Activated CD4-positive, alpha-beta T cell treated with anti-CD3 and anti-CD28 coated beads, Interleukin-2, amount 10 ng/mL, durations not matched to agents 7 days and 5 days (primary cell): ENCODE measurements at places on chromosomes 2 and 18. TPM values are rescaled to one million over a fixed set of nuclear protein-coding genes. Genes with fewer than 3 reads are reported as not detected.

GRCh38 chr18:48727681-48728080 is 188.8 kb downstream of the CTIF start:
- H3K27ac ChIP-seq, result no peak overlapping the region
- no peaks in the 10 kb centered on the region for H3K36me3 ChIP-seq
- no peaks in the 10 kb centered on the region for H3K27me3 ChIP-seq
- no peak overlapping the region for H3K4me3 ChIP-seq
- DNase-seq, result no peak

DNA sequence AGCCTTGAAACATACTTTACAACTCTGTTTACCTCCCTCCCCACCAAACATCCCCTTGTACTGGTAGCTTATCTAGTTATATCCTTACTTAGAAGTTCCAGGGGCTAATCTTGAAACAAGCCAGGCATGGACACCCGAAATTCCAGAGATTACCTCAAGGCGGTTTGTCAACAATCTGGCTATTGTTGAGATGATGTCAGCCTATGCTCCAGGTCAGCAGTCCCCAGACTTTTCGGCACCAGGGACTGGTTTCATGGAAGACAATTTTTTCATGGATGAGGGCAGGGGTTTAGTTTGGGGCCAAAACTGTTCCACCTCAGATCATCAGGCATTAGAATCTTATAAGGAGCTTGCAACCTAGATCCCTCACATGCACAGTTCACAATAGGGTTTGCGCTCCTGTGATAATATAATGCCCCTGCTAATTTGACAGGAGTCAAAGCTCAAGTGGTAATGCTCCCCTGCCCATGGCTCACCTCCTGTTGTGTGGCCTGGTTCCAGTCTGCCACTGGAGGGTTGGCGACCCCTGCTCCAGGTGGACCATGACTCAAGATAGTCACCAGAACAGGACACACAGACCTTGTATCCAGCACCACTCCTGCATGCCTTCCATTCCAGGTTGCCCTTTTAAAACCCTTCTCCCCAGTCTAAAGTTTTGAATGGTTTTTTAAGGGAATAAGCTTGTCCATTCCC is 171.2 kb downstream of the SPAG16 start:
- no peak overlapping the region for H3K27ac ChIP-seq
- H3K4me1 ChIP-seq, result no peaks in the 10 kb centered on the region
- no peaks in the 10 kb centered on the region for H3K36me3 ChIP-seq
- H3K27me3 ChIP-seq, result peaks cover 3% of the 10 kb centered on the region
- no peak for DNase-seq

GRCh38 chr2:120404941-120405758 is 59.2 kb downstream of the INHBB start:
- H3K4me3 ChIP-seq, result no peak overlapping the region
- H3K36me3 ChIP-seq, result no peaks in the 10 kb centered on the region
- H3K27ac ChIP-seq, result no peak overlapping the region
- DNase-seq, result no peak

DNA sequence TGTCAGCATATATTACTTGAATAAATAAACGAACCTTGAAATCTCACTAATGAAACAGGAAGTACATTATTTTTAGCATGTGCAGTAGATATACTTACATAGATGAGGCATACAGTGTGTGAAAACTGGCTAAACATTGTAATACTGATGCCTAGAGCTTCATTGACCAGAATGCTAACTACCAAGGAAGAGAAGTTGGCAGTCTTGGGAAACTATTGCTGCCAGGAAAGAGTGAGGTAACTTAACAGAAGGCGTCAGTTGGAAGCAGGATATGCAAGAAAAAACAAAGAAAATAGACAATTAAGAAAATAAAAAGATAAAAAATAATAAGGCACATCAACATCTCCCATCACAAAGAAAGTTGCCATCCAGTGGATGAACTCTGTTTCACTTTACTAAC is 963.0 kb downstream of the TDRD15 start:
- no peaks in the 10 kb centered on the region for H3K36me3 ChIP-seq
- no peaks in the 10 kb centered on the region for H3K27me3 ChIP-seq
- H3K27ac ChIP-seq, result no peak overlapping the region
- no peaks in the 10 kb centered on the region for H3K4me1 ChIP-seq
- no peak overlapping the region for H3K4me3 ChIP-seq

DNA sequence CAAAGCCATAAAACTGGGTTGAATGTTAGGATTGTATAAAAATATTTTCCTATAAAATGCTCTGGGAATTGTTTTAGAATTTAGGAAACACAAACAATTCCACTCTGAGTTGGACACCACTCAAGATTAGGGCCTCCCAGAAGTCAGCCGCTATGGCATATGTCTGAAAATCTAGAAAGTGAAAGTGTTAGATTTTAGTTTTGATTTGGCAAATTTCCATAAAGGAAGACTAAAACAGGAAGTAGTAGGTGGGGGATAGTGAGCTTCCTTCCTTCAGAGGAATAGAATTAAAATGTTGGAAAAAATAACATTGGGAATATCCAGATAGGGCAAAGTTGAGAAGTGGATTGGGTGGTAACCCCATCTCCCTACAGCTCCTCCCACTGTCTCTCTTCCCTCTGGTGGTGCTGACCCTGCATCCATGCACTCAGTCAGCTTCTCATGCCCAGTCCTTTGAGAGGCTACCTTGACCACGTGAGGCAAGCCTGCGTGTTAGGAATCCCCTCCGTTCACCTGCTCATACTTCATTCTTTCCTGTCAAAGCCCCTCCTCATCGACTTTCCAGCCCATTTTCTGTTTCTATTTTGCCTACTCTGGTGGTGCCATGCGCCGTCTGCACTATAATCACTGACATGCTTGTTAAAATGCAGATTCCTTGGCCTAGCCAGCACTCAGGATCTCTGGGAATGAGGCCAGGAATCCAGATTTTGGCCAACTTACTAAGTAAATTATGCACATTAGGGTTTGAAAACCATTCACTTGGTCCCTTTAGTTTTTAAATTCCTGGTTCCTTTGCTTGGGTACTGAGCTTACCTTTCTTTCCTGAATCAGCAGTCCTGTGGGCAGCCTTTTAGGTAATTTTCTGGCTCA is 83.5 kb downstream of the POLE4 start:
- H3K27ac ChIP-seq, result no peak overlapping the region
- no peaks in the 10 kb centered on the region for H3K36me3 ChIP-seq
- no peaks in the 10 kb centered on the region for H3K4me1 ChIP-seq
- H3K4me3 ChIP-seq, result no peak overlapping the region

SRSF7 gene
- 272 TPM for total RNA-seq
